Stimulated activated memory B cell treated with anti-CD40 and anti-IgM and Interleukin-4, amounts not matched to agents 10 μg/mL and 1 μg/mL and 100 μg/mL, for 72 hours (primary cell): ENCODE measurements at places on chromosomes 16 and 17.

- no peak overlapping the region for H3K27ac ChIP-seq
- no peak for ATAC-seq
Measured at GRCh38 chr17:68190495-68190894, 57.3 kb upstream of the AMZ2 start.

- H3K36me3 ChIP-seq: peaks cover 14% of the 10 kb centered on the region
- H3K27me3 ChIP-seq: no peaks in the 10 kb centered on the region
- peaks cover 19% of the 10 kb centered on the region for H3K4me1 ChIP-seq
- ATAC-seq: peak; percentile 93
- peak overlapping the region; percentile 86 for H3K27ac ChIP-seq
- H3K4me3 ChIP-seq: peak overlapping the region; percentile 21
Measured at GRCh38 chr17:82205720-82206508, 6.7 kb downstream of the CCDC57 start.

DNA sequence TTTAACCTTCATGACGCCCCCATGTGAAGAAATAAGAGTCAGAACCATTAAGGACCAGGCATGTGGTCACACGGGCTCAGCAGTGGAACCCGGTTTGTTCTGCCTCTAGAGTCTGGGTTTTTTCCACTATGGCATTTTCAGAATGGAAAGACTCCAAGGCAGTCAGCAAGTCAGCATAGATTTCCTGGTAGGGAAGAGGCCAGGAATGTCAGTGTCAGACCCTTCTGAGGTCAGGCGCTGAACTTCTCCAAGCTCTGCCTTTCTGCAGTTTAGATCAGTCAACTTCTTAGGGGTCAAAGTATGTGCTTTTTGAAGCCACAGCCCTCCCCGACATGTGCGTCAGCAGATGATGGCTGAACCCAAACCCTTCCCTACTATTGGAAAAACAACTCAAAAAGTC lies 3.9 kb downstream of the SSTR2 start:
- H3K4me3 ChIP-seq: no peak overlapping the region
- ATAC-seq: no peak
- H3K27ac ChIP-seq: no peak overlapping the region
- H3K36me3 ChIP-seq: no peaks in the 10 kb centered on the region

DNA sequence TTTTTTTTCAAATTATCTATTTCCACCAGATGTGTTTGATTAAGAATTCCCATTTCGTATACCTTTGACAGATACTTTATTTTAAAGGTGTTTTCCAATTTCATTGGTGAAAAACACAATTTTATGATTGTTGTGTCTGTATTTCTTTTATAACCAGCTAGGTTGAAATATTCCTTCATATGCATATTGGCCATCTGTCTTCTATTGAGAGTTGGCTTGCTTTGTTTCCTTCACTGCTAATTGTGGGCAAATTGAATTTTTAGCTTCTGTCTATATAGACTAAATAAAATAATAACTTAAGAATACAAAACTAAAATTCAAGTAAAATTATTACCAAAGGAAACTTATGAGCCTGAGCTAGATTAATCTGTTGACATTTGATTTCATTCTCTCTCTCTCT lies 1.2 kb upstream of the KRTAP3-3 start:
- no peak for ATAC-seq
- H3K27ac ChIP-seq: no peak overlapping the region
- H3K27me3 ChIP-seq: peaks cover 62% of the 10 kb centered on the region
- no peaks in the 10 kb centered on the region for H3K36me3 ChIP-seq

- H3K36me3 ChIP-seq: no peaks in the 10 kb centered on the region
- H3K27me3 ChIP-seq: peaks cover 17% of the 10 kb centered on the region
Measured at GRCh38 chr16:90008708-90009145, 10.5 kb downstream of the DBNDD1 start.

DNA sequence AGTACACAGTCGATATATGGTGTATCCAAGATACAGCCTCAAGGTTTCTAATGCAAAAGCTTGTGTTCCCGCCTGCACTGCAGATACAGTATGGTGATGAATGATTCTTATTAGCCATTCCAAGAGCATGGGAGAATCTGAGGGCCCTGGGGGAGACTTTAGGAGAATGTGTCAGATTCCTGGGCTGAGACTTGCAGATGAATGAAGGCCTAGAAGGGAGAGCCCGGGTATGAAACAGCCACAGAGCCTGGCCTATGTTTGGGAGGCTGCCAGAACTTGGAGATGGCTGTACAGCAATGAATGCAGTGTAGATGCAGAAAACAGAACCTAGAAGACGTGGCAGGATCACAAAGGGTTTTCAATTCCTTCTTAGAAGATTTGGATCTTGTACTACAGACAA lies 510.7 kb downstream of the HAPSTR1 start:
- no peaks in the 10 kb centered on the region for H3K4me1 ChIP-seq
- H3K27me3 ChIP-seq: peaks cover 10% of the 10 kb centered on the region
- no peak for ATAC-seq
- no peak overlapping the region for H3K27ac ChIP-seq

GRCh38 chr16:60310846-60311445 lies 1576.8 kb upstream of the GOT2 start:
- no peaks in the 10 kb centered on the region for H3K4me1 ChIP-seq
- H3K4me3 ChIP-seq: no peak overlapping the region
- H3K36me3 ChIP-seq: no peaks in the 10 kb centered on the region
- H3K27ac ChIP-seq: no peak overlapping the region
- no peak for ATAC-seq
- H3K27me3 ChIP-seq: no peaks in the 10 kb centered on the region

GRCh38 chr16:89721546-89722391 lies 432 bp downstream of the ZNF276 start:
- ATAC-seq: peak; percentile 73
- H3K27ac ChIP-seq: peak overlapping the region; percentile 79
- H3K36me3 ChIP-seq: peaks cover 27% of the 10 kb centered on the region
- no peaks in the 10 kb centered on the region for H3K27me3 ChIP-seq
- peaks cover 41% of the 10 kb centered on the region for H3K4me1 ChIP-seq

- H3K36me3 ChIP-seq: peaks cover 50% of the 10 kb centered on the region
- no peak for ATAC-seq
- H3K4me1 ChIP-seq: peaks cover 9% of the 10 kb centered on the region
- no peak overlapping the region for H3K27ac ChIP-seq
Measured at GRCh38 chr17:82831818-82832200, 8.0 kb downstream of the ZNF750 start.

DNA sequence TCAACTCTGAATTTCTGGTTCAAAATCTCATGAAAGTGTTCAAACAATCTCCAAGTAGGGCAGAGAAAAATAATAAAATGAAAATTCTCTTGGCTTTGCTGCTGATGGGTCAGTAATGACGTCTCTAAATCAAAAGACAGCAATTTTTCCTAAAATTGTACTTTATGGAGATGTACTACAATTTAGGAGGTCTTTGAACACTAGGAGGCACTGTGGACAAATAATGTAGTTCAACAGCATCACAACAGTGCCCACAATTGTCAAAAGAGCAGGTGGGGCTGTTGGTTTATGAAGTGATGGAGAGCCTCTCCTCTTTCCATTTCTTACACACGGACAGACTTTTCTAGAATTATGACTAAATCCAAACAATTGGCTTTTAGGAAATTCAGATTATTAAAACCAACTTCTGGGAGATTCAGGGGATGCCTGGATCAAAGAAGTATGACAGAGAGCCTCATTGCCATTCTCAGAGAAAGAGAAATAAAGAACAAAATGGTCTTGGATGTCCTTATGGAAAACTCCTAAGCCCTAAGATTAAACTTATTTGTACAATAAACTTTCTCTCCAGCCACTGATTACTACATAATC lies 23.8 kb downstream of the EZH1 start:
- H3K4me3 ChIP-seq: no peak overlapping the region
- ATAC-seq: peak; percentile 80
- H3K27me3 ChIP-seq: no peaks in the 10 kb centered on the region
- no peak overlapping the region for H3K27ac ChIP-seq
- H3K36me3 ChIP-seq: peaks cover 53% of the 10 kb centered on the region

DNA sequence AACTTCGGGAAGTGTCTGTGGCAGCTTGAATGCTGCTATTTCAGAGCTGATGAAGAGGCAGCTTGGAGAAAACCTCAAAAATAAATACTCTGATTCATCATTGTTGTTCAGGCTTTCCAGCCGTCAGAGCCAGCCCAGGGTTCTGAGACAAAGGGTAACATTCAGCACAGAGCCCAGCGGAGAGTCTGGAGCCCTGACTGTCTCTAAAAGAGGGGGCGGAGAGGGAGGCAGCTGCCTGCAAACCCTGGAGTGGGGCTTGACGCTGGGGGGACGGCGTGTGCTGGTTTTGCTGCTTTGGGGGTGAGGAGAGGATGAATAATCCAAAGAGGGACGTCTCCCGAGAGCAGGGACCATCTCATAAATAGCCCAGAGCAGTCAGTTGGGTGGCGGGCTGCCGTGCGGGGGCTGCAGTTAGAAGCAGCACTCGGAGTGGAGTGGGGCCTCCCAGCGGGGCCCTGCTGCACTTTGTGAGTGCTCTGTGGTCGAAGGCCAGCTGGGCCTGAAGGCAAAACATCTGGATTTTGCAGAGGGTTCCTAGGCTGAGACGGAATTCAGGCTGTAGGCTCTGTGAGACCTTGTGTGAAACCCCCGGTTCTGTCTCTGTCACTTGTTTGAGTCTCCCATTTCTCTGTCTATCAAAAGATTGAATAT lies 237.8 kb downstream of the PRKCA start:
- H3K4me3 ChIP-seq: no peak overlapping the region
- H3K27ac ChIP-seq: no peak overlapping the region
- no peaks in the 10 kb centered on the region for H3K36me3 ChIP-seq
- H3K4me1 ChIP-seq: peaks cover 7% of the 10 kb centered on the region
- H3K27me3 ChIP-seq: peaks cover 23% of the 10 kb centered on the region

DNA sequence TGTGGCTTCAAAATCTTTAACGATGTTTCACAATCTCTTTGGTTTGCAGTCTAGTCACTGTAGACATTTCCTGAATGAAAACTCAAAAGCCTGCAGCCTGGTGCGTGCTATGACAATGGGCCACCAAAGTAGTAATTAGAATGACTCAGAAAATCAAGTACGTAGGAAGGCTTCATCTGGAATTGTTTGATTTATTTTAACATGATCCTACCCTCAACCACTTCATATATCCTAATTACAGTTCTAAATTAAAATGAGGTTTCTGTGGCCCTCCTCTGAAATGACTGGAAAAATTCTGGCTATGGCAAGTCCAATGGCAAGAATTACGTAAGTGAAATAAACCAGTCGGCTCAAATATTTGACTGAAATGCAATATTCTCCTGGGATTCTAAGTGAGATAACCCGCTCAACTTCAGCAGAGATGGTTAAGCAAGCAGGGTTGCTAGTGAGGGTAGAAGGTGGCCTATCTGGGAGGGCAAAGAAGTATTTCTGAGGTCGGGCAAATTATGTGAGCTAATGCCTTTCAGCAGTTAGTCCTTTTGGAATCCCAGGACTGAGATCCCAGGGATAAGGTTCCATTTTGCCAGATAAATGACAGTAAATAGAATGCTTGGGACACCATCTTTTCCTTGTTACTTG lies 145.6 kb upstream of the MYOCD start:
- H3K4me1 ChIP-seq: no peaks in the 10 kb centered on the region
- peaks cover 6% of the 10 kb centered on the region for H3K27me3 ChIP-seq
- no peak overlapping the region for H3K27ac ChIP-seq
- no peaks in the 10 kb centered on the region for H3K36me3 ChIP-seq

DNA sequence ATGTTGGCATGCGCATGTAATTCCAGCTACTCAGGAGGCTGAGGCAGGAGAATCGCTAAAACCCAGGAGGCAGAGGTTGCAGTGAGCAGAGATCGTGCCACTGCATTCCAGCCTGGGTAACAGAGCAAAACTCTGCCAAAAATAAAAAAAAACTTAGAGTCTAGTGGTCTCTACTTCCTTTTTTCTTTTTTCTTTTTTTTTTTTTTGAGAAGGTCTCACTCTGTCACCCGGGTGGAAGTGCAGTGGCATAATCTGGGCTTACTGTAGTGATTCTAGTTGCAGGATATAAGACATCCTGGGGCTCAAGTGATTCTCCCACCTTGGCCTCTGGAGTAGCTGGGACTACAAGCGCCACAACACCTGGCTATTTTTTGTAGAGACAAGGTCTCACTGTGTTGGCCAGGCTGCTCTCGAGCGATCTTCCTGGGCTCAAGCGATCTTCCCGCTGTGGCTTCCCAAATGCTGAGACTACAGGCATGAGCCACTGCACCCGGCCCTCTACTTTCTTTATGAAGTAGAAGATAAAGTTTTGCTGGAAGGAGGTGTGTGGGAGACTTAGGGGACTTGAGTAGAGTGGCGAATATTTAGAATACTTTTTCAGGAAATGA lies 47.9 kb upstream of the TAOK1 start:
- H3K4me3 ChIP-seq: no peak overlapping the region
- H3K4me1 ChIP-seq: peaks cover 7% of the 10 kb centered on the region

DNA sequence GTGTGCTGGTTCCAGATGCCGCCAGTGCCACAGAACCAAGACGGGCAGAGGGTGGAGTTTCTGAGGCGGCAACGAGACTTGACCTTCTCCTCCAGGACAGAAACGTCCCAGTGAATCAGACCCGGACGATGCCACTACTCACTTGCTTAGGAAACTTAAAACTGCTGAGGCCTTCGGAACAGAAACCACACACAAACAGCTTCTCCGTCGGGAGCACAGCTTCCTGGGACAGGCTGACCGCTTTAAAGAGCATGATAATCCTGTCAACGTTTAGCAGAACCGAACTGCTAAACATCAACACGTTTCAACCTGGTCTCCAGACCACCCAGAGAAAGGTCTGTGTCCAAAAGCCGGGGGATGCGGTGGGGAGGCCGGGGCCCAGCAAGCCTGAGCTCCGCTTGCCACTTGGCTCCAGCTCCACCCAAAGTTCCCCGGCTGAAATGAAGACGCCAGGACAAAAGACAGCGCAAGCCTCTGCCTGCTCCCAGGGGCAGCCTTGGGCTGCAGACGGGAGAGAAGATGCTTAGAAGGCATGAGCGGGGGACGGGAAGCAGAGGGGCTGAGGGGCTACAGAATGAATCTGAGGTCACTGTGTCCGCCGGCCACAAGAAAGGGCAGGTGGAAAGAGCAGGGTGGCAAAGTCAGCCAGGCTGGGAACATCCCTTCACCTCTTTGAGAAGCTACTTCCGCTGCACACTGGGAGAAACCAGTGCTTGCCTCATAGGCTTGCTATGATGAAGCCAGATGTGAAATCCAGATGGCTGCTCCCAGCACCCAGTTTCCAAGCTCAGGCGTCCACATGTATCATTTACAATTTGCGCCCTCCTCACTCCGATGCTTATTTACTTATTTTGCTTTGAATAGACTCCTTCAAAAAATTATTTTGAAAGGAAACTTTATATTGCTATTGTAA lies 69.0 kb downstream of the MRM3 start:
- no peak overlapping the region for H3K27ac ChIP-seq
- H3K4me1 ChIP-seq: peaks cover 7% of the 10 kb centered on the region
- no peak for ATAC-seq
- peaks cover 53% of the 10 kb centered on the region for H3K27me3 ChIP-seq
- H3K36me3 ChIP-seq: no peaks in the 10 kb centered on the region

DNA sequence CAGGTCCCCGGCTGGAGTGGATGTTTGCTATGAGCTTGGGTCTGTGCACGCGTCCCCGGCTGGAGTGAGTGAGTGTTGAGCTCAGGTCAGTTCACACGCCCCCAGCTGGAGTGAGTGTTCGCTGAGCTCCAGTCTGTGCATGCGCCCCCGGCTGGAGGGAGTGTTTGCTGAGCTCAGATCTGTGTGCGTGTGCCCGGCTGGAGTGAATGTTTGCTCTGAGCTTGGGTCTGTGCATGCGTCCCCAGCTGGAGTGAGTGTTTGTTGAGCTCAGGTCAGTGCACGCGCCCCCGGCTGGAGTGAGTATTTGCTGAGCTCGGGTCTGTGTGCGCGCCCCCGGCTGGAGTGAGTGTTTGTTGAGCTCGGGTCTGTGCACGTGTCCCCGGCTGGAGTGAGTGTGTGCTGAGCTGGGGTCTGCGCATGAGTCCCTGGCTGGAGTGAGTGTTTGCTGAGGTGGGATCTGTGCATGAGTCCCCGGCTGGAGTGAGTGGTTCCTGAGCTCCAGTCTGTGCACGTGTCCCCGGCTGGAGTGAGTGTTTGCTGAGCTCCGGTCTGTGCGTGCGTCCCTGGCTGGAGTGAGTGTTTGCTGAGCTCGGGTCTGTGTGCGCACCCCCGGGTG lies 284.2 kb downstream of the SNX29 start:
- H3K4me3 ChIP-seq: no peak overlapping the region
- peaks cover 6% of the 10 kb centered on the region for H3K4me1 ChIP-seq
- ATAC-seq: no peak
- H3K27me3 ChIP-seq: no peaks in the 10 kb centered on the region
- H3K27ac ChIP-seq: no peak overlapping the region
